GM19239 (cell line): ENCODE measurements at places on chromosomes 1 and 21.
A peak's percentile ranks its signal among the peaks of the same experiment; 100 is the strongest.

GRCh38 chr1:154970631-154971340, at the start of gene SHC1:
Gene SHC1, minus strand, starts transcription at chr1:154970747. Its CDS starts 221 bp downstream, at chr1:154970526.
- DNase-seq, result peak; percentile 30

DNA sequence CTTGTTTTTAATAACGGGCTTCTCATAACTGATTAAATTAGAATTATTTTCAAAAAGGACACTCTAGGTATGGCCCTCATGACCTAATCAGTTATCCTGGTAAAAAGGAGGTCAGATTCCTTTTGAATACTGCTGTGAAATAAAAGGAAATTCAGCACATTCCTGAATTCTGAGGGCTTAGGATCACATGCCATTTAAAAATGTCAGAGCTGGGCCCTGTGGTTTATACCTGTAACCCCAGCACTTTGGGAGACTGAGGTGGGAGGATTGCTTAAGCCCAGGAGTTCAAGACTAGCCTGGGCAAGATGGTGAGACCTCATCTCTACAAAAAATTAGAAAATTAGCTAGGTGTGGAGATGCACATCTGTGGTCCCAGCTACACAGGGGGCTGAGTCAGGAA, 18.0 kb upstream of the RABGGTB start:
- no peak for DNase-seq

- no peak for DNase-seq
These were observed 9.8 kb upstream of the CAMTA1 start for GRCh38 chr1:6775261-6776043.

GRCh38 chr1:230003409-230003808, 63.6 kb upstream of the GALNT2 start:
- no peak for DNase-seq

- DNase-seq, result no peak
These were observed 33.5 kb downstream of the SYF2 start for GRCh38 chr1:25198663-25199252.

- DNase-seq, result no peak
These were observed 135.8 kb downstream of the VAV3 start for GRCh38 chr1:107829036-107829770.

- DNase-seq, result no peak
These were observed 21.2 kb downstream of the SESN2 start for GRCh38 chr1:28280501-28280900.

- DNase-seq, result no peak
These were observed 31.9 kb downstream of the PUM1 start for GRCh38 chr1:31033598-31033997.

GRCh38 chr1:230900984-230901383, 32.7 kb upstream of the C1orf198 start:
- DNase-seq, result no peak

DNA sequence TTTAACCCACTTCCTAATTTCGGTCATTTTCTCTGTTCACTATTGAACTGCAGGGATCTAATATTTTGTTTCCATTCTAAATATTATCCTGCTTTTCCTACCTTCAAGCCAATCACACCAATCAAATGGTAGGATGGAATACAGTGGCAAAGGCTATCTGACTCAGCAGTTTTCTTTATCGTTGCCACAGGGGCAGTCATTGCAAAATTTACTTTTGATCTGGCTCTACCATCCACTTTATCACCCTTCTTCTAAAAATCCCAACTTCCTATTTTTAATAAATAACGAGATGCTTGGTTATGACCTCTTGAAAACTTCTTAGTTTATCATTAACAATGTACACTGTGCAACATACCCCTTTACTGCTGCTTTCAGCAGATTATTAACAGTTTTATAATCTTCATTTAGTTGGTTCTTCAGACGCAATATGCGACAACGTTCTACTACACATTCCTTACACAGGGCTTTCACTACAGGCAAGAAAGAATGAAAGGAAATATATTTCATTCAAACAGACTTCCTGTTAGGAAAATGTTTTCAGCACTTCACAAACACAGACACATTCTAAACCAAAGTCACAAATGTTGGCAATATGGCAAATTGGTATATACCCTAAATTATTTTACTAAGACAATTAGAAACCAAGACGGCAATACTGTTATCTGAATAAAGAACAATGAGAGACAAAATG, 52.3 kb upstream of the RAP1GAP start:
- DNase-seq, result no peak

DNA sequence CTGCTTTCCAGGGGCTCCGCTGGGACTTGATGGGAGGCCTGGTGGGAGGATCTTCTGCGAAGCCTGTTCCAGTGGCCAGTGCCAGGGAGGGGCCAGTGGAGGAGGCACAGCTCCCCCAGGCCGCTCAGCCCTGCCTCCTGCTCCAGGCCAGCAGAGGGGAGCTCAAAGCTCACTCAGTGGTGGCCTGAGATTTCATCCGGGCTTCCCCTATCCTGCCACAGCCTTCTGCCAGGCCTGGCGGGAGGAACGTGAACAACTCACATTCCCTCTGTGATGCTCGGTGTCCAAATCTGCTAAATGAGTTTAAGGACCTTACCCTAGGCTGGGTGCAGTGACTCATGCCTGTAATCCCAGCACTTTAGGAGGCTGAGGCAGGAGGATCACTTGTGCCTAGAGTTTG, 3.3 kb downstream of the CLCNKB start:
- DNase-seq, result no peak

DNA sequence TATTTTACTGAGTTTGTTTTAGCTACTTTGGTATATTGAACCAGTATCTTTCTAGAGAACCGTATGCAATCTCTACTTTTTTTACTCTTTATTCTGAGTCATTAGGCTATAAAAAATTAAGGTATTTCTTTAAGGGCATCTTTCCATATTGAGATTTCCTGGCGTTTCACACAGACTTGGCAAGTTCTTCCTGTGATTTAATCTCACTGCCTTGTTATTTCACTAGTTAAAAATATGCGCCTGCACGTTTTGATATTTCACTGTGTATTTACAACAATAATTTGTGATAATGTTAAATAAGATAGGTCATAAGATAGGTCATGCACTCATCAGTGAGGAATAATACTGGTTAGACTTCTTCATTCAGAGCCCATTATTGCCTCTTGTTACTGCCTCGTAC, 16.2 kb upstream of the CR1L start:
- no peak for DNase-seq

- DNase-seq, result no peak
These were observed 3.5 kb upstream of the BCAN start for GRCh38 chr1:156638189-156638985.

- no peak for DNase-seq
These were observed 12.7 kb downstream of the TESK2 start for GRCh38 chr1:45478121-45478814.

- DNase-seq, result no peak
These were observed 91.3 kb downstream of the ZSCAN20 start for GRCh38 chr1:33563699-33564098.

GRCh38 chr1:217472915-217473314, 158.0 kb downstream of the GPATCH2 start:
- DNase-seq, result no peak
